ENCODE measurements at places on chromosomes 1 and 21.

DNA sequence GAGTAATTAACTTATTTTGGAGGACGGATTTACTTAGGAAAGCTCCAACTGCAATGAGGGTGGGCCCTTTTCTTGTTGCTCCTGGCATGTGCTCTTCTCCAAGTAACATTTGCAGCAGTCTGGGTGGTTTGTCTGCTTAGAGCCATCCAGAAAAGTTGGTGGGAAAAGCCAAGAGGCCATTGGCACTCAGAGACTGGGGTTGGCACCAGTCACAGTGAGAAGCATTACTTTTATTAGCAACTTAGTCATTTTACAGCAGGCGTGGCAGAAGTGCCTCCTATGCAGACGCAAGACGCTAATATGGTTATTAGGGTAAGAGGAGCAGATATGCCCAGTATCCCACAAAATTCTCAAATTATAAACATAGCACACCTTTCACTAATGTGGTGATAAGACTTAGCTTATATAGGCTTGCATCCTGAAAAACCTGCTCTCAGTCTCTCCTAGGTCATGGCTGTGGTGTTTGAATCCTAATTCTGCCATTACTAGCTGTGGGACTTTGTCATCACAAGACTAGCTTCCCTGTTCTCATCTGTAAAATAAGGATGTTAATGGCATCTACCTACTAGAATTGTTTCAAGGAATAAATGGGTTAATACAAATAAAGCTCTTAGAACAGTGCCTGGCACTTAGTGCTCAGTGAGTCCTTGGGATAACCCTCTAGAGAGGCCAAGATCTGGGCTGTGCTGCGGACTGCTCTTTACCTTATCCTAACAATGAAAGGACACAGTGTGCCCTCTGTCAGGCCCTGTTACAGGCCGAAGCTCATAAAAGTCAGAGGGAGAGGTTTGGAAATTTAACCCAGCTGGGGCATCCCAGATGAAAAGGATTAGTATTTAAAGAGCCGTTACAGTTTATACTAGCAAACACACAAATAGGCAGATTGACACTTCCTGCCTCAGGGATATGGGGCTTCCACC lies 154.6 kb downstream of the ROR1 start:
- DNase-seq = no peak

DNA sequence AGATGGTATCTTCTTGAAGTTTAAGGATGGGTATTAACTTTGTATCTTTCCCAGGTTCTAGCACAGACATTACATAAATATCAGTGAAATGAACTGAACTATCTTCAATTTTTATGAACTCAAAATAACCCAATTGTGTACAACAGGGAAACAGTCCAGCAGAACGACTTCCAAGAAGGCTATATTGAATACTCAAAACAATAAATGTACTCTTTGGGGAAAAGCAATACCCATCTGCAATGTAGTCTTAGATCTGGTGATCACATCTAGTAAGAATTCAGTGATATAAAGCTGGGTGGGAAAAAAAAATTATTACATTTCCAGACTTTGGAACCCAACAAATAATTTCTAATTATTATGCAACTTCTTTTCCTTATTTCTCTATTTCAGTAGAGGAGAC lies 33.1 kb upstream of the GORAB start:
- DNase-seq = no peak

- no peak for DNase-seq
Observed at GRCh38 chr1:10415211-10415930, 14.9 kb upstream of the CENPS start.

- DNase-seq = no peak
Observed at GRCh38 chr1:248152056-248152827, 7.3 kb downstream of the OR2M5 start.

DNA sequence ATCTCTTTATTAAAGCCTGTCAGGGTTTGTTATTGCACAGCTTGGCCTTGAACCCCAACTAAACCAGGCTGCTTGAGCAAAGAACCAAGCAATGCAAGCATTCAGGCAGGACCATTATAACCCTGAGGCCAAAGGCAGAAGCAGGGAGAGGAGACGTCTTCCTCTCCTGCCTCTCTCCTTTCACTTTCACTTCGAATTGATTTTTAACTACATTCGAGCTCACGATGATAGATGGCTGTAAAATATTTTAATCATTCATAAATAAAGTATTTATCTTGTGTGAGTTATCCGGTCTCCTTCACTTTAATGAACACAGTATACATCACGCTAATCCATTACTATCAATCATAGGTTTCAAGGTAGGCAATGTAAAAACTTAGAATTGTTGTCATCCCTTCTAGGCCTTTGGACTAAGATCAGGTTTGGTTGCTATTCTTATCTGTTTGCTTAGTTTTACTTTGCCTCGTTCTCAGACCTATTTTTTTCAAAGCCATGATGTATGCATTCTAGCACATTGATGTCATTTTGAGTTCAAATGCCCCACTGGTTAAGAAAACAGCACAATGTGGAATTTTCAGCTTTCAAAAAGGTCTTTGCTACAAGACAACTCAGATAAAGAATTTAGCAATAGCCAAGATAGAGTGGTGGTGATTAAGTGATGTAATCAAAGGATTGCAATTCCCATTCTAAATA lies 480.2 kb upstream of the RUNX1 start:
- DNase-seq = no peak

Measured in cortex of kidney (tissue), 1 donor.